IPS DF 6.9 (cell line): ENCODE measurements at places on chromosomes 16 and 17.

DNA sequence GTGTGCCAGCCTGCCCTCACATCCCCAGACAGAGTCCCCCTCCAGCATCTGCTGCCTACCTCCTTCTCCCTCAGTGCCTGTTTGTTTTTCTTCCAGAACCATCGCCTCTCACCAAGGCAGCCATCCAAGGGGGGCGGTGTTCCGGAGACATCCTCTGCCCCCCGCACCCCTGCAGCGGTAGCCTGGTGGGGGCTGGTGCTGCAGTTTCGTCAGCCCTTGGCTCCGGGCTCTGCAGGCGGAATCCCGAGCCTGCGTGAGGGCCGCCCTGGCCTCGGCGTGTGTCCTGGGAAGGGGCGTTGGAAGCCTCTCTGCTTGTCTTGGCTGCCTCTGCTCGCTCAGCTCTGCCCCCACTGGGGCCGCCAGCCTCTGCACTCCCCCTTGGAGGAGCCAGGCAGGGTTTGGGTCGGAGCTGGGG, 126.0 kb upstream of the CIBAR2 start:
- peaks cover 12% of the 10 kb centered on the region for H3K4me1 ChIP-seq
- no peaks in the 10 kb centered on the region for H3K36me3 ChIP-seq
- no peak overlapping the region for H3K27ac ChIP-seq
- H3K27me3 ChIP-seq: no peaks in the 10 kb centered on the region

DNA sequence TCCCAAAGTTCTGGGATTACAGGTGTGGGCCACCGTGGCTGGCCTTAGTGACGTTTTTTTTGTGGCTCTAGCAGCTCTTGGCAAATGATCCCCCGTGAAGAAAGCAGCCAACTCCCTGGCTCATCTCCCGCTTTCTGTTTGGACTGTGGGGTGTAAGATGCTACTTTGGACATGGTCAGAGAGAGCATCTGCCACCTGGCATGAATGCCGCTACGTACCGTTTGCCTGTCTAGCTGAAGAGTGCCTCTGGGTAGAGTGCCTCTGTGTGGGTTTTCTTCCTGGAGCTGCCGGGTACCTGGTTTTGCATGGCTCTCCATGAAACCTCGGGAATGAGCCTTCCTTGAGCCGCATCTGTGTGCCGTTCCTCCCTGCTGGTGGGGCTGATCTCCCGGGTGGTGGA, 34.3 kb downstream of the NDEL1 start:
- H3K27me3 ChIP-seq: no peaks in the 10 kb centered on the region
- DNase-seq: no peak
- no peaks in the 10 kb centered on the region for H3K4me1 ChIP-seq
- H3K4me3 ChIP-seq: no peak overlapping the region
- peaks cover 13% of the 10 kb centered on the region; the same call in 1 of the 2 replicates for H3K36me3 ChIP-seq
- H3K27ac ChIP-seq: no peak overlapping the region

GRCh38 chr17:38322156-38322779, 21.5 kb downstream of the GPR179 start:
- DNase-seq: no peak
- H3K4me3 ChIP-seq: no peak overlapping the region
- H3K27ac ChIP-seq: no peak overlapping the region
- H3K27me3 ChIP-seq: no peaks in the 10 kb centered on the region
- peaks cover 6% of the 10 kb centered on the region; the same call in 1 of the 2 replicates for H3K36me3 ChIP-seq
- H3K4me1 ChIP-seq: peaks cover 6% of the 10 kb centered on the region

DNA sequence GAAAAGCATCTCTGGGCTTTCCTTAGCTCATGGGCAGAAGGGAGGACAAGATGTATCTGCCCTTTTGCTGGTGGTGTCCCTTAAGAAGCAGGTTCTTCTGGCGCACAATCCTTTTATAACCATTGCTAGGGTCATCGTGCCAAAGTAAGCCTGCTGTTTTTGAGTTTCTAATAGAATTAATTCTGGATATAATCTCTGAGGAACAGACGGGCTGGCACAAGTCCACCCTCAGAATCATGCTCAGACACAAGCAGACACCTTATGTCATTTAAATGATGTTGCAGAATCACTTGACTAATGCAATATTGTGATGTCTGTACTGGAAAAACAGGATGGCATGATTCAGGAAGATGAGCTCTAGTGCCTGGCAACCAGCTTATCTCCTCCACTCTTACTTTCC, 18.8 kb upstream of the MMD start:
- no peak for DNase-seq
- peaks cover 2% of the 10 kb centered on the region; the same call in 1 of the 2 replicates for H3K4me1 ChIP-seq
- H3K27me3 ChIP-seq: no peaks in the 10 kb centered on the region
- H3K27ac ChIP-seq: no peak overlapping the region
- no peaks in the 10 kb centered on the region for H3K36me3 ChIP-seq

- H3K27ac ChIP-seq: no peak overlapping the region
- DNase-seq: no peak
- no peaks in the 10 kb centered on the region for H3K36me3 ChIP-seq
- H3K4me3 ChIP-seq: no peak overlapping the region
- no peaks in the 10 kb centered on the region for H3K27me3 ChIP-seq
These were observed 4.1 kb upstream of the LITAFD start for GRCh38 chr16:8877894-8878522.

GRCh38 chr16:24834459-24835335, 11.1 kb upstream of the SLC5A11 start:
- H3K36me3 ChIP-seq: no peaks in the 10 kb centered on the region
- no peak overlapping the region for H3K27ac ChIP-seq
- H3K27me3 ChIP-seq: no peaks in the 10 kb centered on the region
- no peaks in the 10 kb centered on the region for H3K4me1 ChIP-seq

- H3K27me3 ChIP-seq: no peaks in the 10 kb centered on the region
- no peak overlapping the region for H3K27ac ChIP-seq
- no peaks in the 10 kb centered on the region for H3K4me1 ChIP-seq
- peaks cover 15% of the 10 kb centered on the region; the same call in 1 of the 2 replicates for H3K36me3 ChIP-seq
These were observed 35.1 kb downstream of the MARF1 start for GRCh38 chr16:15607700-15608396.

- no peaks in the 10 kb centered on the region for H3K27me3 ChIP-seq
- no peak overlapping the region for H3K27ac ChIP-seq
- no peaks in the 10 kb centered on the region for H3K36me3 ChIP-seq
- no peak overlapping the region for H3K4me3 ChIP-seq
- H3K4me1 ChIP-seq: no peaks in the 10 kb centered on the region
- DNase-seq: no peak
These were observed 298.6 kb upstream of the PSMD7 start for GRCh38 chr16:73997971-73998370.

GRCh38 chr17:65586899-65587298, 25.5 kb upstream of the AXIN2 start:
- no peak overlapping the region for H3K4me3 ChIP-seq
- no peaks in the 10 kb centered on the region for H3K27me3 ChIP-seq
- H3K36me3 ChIP-seq: no peaks in the 10 kb centered on the region
- no peak overlapping the region for H3K27ac ChIP-seq
- DNase-seq: no peak

- H3K36me3 ChIP-seq: no peaks in the 10 kb centered on the region
- H3K4me3 ChIP-seq: no peak overlapping the region
- no peaks in the 10 kb centered on the region; the same call in 1 of the 2 replicates for H3K27me3 ChIP-seq
- DNase-seq: no peak
- H3K4me1 ChIP-seq: no peaks in the 10 kb centered on the region
- no peak overlapping the region for H3K27ac ChIP-seq
These were observed 90.2 kb downstream of the CDH8 start for GRCh38 chr16:61946019-61946418.

DNA sequence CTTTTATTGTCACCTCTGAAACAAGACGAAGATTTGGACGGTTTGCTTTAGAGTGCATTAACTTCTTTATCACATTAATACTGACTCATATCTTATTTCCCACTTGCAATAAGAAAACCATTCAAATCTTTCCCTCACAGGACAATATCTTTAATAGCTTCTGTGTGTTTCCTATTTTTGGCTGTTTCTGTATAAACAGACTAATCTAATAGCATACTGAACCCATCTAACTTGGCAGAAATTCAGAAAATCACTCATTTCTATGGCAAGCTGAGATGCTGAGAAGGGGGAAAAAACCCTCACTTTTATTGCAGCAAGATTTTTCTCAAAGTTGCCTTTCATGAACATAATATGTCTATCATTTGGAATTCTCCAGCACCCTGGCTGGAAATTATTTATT, 524.9 kb downstream of the WWOX start:
- no peaks in the 10 kb centered on the region for H3K36me3 ChIP-seq
- no peak overlapping the region for H3K4me3 ChIP-seq
- no peaks in the 10 kb centered on the region for H3K27me3 ChIP-seq
- no peak overlapping the region for H3K27ac ChIP-seq
- no peak for DNase-seq
- no peaks in the 10 kb centered on the region for H3K4me1 ChIP-seq

- no peak overlapping the region for H3K27ac ChIP-seq
- H3K4me1 ChIP-seq: no peaks in the 10 kb centered on the region
- H3K27me3 ChIP-seq: no peaks in the 10 kb centered on the region
- no peak overlapping the region for H3K4me3 ChIP-seq
These were observed 6.1 kb downstream of the HIRIP3 start for GRCh38 chr16:29989111-29989858.

- no peaks in the 10 kb centered on the region for H3K27me3 ChIP-seq
- no peaks in the 10 kb centered on the region for H3K4me1 ChIP-seq
- no peak overlapping the region for H3K27ac ChIP-seq
- H3K4me3 ChIP-seq: no peak overlapping the region
- DNase-seq: no peak
These were observed 158.9 kb upstream of the CACNG5 start for GRCh38 chr17:66675991-66676371.

DNA sequence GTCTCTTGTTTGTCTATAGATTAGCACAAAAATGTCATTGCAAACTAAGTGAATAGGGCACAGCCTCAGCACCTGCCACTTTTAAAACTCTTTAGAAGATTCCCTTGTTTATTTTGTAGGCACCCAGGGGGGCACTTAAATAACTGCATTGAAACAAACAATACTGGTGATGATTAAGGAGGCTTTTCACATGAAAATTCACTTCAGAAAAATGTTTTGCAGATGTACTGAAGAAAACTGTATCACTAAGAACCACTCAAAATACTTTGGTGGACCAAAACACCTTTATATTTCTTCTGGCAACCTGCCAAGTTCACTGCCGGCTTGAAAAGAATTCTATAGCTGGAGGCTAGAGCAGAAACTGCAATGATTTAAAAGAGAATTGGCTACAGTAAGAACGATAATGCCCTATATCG, 281.5 kb downstream of the TOX3 start:
- H3K4me3 ChIP-seq: no peak overlapping the region
- no peak overlapping the region for H3K27ac ChIP-seq
- H3K27me3 ChIP-seq: no peaks in the 10 kb centered on the region
- H3K36me3 ChIP-seq: no peaks in the 10 kb centered on the region
- peaks cover 2% of the 10 kb centered on the region; the same call in 1 of the 2 replicates for H3K4me1 ChIP-seq
- DNase-seq: peak; percentile 55

DNA sequence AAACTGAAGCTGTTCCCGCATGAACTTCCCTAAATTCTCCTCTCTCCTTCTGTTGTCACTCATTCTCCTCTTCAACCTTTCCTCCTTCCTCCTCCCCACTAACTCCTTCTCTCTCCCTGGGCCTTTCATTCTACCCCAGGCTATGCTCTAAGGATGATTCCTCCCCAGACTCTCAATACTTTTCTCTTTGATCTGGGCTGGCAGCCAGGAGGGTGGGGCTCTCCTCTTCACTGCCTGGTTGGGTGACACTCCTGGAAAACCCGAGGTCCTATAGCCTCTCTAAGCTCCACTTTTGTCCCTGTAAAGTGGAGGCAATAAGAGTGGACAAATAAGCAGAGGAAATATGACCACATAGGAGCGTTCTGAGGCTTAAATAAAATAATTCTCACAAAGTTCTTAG, 46.2 kb downstream of the HSD17B2 start:
- no peaks in the 10 kb centered on the region for H3K27me3 ChIP-seq
- no peak overlapping the region for H3K4me3 ChIP-seq
- no peak overlapping the region for H3K27ac ChIP-seq

- peaks cover 13% of the 10 kb centered on the region for H3K4me1 ChIP-seq
- H3K36me3 ChIP-seq: peaks cover 7% of the 10 kb centered on the region; the same call in 1 of the 2 replicates
- H3K27ac ChIP-seq: no peak overlapping the region
- no peak overlapping the region for H3K4me3 ChIP-seq
- no peaks in the 10 kb centered on the region for H3K27me3 ChIP-seq
These were observed 14.4 kb downstream of the ASPSCR1 start for GRCh38 chr17:81991684-81992305.

DNA sequence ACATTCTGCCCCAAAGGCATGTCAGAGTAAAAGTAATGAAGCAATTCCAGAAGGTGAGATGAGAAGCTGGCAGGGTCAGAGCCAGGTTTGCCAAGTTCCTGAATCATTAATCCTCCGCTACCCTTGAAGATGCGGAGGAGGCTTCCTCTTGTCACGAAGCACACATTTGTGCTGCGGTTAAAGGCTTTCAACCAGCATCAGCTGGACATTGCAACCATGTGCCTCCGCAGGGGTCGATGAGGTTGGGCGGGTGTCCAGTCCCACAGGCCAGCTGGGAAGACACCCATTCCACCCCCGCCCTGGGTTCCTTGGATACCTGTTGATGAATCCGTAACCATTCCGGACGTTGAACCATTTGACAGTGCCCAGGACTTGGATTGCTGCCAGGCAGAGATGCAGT, 1.3 kb downstream of the YBX2 start:
- H3K27ac ChIP-seq: no peak overlapping the region
- H3K36me3 ChIP-seq: no peaks in the 10 kb centered on the region
- peaks cover 2% of the 10 kb centered on the region; the same call in 1 of the 2 replicates for H3K27me3 ChIP-seq
- no peak overlapping the region for H3K4me3 ChIP-seq
- H3K4me1 ChIP-seq: peaks cover 3% of the 10 kb centered on the region

DNA sequence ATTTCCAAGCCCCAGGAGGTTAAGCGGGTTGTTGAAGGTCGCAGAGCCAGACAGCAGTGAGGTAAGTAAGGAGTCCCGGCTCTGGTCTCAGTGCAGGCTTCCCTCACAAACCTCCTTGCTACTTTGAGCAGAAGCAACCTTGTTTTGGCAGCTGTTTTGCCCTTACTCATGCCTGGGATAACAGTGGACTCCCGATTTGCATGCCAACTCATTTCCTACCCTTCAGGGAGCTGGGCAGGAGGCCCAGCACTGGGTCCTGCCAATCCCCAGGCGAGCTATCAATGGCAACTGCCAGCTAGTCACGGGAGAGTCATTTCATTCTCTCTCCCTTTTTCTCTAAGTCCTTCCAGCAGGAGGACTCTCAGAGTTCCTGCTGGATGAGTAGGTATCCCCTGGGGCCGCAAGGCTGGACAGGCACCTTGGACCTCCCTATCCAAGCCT, 72.0 kb upstream of the KSR1 start:
- H3K27ac ChIP-seq: no peak overlapping the region
- H3K36me3 ChIP-seq: no peaks in the 10 kb centered on the region
- H3K4me1 ChIP-seq: 0 out of 2 replicates have a peak, but pooled peaks cover 3% of the 10 kb centered on the region
- no peak overlapping the region for H3K4me3 ChIP-seq

- no peak overlapping the region; the same call in 1 of the 2 replicates for H3K4me3 ChIP-seq
- no peaks in the 10 kb centered on the region; the same call in 1 of the 2 replicates for H3K27me3 ChIP-seq
- H3K4me1 ChIP-seq: no peaks in the 10 kb centered on the region; the same call in 1 of the 2 replicates
- H3K36me3 ChIP-seq: peaks cover 18% of the 10 kb centered on the region
- no peak overlapping the region for H3K27ac ChIP-seq
These were observed 3.6 kb downstream of the TP53I13 start for GRCh38 chr17:29571883-29572681.

DNA sequence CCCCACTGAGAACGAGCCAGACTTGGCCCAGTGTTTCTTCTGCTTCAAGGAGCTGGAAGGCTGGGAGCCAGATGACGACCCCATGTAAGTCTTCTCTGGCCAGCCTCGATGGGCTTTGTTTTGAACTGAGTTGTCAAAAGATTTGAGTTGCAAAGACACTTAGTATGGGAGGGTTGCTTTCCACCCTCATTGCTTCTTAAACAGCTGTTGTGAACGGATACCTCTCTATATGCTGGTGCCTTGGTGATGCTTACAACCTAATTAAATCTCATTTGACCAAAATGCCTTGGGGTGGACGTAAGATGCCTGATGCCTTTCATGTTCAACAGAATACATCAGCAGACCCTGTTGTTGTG, 631 bp downstream of the BIRC5 start:
- peaks cover 3% of the 10 kb centered on the region; the same call in 1 of the 2 replicates for H3K36me3 ChIP-seq
- no peaks in the 10 kb centered on the region for H3K4me1 ChIP-seq
